Globus pallidus (tissue), 1 donor: ENCODE measurements at places on chromosomes 7 and 10.

DNA sequence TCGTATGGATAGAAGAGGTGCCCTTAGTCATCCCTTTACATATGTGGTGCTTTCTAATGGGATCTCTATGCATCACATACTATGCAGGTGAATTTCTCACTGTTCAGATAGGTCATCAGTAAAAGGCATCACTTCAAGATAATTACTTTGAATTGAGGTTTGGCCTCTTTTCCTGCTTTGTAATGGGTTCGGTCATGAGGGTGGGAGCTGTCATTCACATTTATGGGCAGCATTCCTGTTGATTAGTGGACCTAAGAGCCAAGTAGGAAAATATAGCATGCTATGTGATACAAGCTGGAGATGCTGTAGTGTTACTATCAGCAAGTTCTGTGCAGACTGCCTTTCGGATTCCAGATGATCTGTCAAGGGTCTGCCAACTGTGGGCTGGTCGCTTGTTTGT is 156.3 kb downstream of the LCOR start:
- no peak for DNase-seq

GRCh38 chr7:96836456-96836855 is 126.8 kb upstream of the SEM1 start:
- no peak for DNase-seq

DNA sequence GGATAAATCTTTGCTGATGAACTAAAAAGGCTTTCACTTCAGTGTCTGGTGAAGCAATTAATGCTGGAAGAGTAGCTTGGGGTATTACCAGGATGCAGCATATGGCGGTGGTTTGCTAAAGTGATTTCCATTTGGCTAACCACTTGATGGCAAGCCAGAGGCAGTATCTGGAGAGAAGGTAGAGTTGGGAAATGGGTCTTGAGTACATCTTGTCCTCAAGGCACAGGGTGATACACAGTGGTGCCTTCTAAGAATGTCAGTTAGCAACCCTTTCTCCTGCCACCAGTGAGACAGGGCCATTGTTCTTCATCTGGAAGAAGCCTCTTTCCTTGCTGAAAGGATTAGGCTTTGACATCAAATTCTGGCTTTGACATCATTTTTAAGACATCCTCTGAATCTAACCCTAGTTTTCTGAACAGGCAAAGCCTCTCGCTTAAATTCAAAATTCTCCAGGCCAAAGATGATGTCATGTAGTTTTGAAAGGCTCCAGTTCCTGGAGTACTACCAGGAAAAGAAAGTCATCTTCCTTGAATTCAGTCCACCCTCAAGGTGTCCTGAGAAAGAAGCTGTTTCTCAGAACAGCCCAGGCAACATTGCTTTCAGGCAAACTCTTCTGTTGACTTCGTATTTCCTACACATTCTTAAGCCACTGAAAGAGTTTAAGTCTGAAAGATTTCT is 162.4 kb downstream of the ARID5B start:
- no peak for DNase-seq

- peak; percentile 26 for DNase-seq
Observed at GRCh38 chr10:122499012-122499411, 37.7 kb downstream of the HTRA1 start.

GRCh38 chr10:12633776-12634620 is 284.7 kb downstream of the CAMK1D start:
- DNase-seq: peak; percentile 11

- no peak for DNase-seq
Observed at GRCh38 chr7:143394777-143395176, 13.6 kb downstream of the ZYX start.

GRCh38 chr10:100570506-100570905 is 34.8 kb downstream of the HIF1AN start:
- DNase-seq: no peak

GRCh38 chr10:101567165-101568006 is 20.7 kb downstream of the POLL start:
- no peak for DNase-seq

GRCh38 chr10:15395935-15396334 is 24.8 kb upstream of the FAM171A1 start:
- DNase-seq: no peak

GRCh38 chr10:35335133-35336083 is 901 bp upstream of the CCNY start:
- DNase-seq: no peak
